ENCODE measurements at places on chromosomes 5 and 9.

GRCh38 chr5:177362610-177363507, 5.1 kb downstream of the RGS14 start:
- DNase-seq, result no peak

GRCh38 chr5:142097681-142098080, 10.9 kb upstream of the NDFIP1 start:
- DNase-seq, result no peak

DNA sequence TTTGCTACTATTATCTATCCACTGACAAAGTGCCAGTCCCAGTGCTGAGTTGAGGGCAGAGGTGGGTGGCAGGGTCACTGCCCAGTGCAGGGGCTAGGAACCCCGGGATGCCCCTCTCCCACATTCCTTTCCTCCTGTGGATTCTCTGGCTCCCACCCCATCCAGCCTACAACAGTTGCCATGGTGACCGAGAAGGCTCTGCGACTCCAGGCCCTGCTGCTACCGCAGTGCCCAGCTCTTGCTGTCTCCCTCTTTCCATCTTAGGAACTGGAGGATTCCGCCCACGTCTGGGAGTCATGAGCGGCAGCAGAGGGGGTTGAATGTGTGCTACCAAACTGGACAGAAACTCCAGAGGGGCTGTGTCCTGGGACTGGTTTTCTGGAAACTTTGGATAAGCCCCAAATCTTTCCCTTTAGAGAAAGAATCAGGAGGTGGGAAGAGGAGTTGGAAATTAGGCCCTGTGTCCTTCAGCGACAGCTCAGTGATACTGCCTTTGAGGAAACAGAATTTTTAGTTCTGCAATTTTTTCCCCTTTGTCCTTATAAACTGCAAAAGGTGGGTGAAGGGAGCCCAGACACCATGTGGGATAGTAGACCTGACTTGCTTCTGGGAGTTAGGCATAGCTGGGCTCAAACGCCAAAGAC, 20.7 kb upstream of the C5orf47 start:
- no peak for DNase-seq

DNA sequence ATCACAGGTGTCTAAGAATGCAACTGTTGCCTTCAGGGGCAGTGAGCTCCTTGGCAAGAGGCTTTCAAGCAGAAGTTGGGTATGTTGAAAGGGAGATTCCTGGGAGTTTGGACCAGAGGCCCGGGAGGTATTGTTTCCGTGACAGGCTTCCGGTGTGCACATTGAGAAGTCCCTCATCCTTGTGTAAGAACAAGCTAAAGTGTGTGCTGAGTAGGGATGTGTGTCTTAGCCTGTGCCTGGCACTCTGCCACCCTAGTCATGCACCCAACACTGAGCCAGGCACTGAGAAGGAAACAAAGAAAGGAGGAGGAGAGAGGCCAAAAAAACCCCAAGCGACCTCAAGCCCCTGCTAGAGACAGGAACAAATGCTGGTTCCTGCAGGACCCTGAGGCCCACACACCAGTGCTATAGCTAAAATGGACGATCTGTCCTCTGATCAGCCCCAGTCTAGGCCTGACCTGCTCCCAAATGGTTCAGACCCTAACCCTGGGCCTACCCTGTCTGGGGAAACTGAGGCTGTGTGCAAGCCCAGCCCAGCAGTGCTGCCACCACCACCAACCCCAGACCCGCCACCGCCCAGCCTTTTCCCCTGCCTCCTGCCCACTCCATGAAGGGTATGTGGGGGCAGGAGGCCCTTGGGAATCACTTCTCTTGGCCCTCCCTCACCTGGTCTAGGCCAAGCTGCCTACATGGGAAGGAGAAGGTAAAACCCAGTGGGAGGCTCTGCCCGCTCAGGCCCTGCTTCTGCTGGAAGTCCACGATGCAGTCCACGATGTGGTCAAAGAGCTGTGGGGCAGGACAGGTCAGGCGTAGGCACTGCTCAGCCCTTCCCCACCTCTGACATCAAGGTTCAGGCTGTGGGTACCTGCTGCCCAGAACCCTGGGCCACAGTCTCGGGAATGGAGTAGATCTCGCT, 12.6 kb downstream of the HK3 start:
- no peak for DNase-seq

- DNase-seq, result no peak
These were observed 120.6 kb downstream of the TTLL11 start for GRCh38 chr9:121972501-121972981.

All from stimulated activated CD4-positive, alpha-beta T cell treated with anti-CD3 and anti-CD28 coated beads, TNF-alpha, amount 100 ng/mL, for 24 hours (primary cell).